ENCODE measurements at places on chromosomes 11 and 22.

- no peak for DNase-seq
These were observed 41.0 kb upstream of the TENM4 start for GRCh38 chr11:79481795-79482194.

- DNase-seq: peak; percentile 76
These were observed at the start of gene OR51D1 for GRCh38 chr11:4636962-4637661. Gene OR51D1, plus strand, starts transcription at chr11:4637477. Its CDS starts 2,314 bp downstream, at chr11:4639791.

GRCh38 chr11:125457814-125458343, 38.2 kb downstream of the FEZ1 start:
- DNase-seq: peak; percentile 81

DNA sequence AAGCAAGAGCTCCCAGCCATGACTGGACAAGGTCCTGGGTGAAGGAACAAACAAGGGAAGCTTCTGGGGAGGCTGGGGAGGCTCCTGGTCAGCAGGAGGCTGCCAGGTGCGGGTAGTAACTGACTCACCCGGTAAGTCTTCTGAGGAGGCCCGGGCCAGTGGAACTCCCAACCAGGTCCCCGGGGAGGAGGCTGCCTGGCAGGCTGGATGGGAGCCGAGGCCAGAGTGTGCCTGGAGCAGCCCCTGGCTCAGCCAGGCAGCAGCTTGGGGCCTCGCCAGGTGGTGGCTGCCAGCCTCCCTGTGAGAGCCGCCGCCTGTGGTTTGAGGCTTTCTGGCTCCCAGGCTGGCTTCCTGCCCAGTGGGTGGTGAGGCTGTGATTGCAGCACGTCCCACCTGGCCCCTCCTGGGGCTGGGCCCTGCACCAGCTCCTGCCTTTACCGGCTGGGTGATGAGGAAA, 46.2 kb downstream of the IGF2 start:
- peak; percentile 93 for DNase-seq

GRCh38 chr11:60765355-60765754, 8.7 kb downstream of the MS4A15 start:
- DNase-seq: no peak

DNA sequence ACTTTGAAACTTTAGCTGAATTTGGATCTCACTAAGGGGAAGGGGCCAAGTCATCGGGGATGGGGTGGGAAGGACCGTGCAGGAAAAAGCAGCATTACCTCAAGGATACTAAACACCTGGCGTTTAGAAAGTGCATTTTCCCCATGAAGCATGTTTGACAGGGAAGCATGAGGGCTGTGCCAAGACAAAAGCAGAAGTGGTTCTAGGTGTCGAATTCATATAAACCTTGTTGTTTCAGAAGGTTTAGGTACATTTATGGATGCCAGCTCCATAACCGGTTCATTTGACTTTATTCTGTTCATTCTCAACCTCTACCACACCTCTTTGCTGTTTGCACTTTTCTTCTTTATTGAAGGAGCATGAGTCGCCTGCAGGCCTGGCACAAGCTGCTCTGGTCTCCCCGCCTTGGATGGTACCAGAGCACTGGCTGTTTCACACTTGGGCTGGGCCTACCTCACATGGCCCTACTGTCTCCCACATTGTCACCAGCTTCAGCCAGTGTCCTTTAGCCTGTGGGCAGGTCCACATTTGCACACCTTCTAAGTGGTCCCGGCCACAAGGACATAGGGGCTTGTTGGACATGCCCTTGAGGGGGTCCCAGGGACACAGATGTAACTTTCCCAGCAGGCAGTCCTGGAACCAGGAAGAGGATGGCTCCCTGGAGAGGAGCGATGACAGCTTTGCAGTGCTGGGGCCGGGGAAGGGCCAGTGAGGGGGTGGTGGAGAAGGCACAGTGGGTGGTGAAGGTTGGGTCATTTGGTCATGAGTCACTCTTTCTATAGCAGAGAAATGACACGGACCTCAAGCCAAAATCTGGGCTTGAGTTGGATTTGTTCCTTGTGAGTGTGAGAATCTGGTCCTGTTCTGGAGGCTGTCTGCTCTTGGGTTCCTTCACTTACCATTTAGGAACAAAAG, 3.2 kb upstream of the ST14 start:
- no peak for DNase-seq

DNA sequence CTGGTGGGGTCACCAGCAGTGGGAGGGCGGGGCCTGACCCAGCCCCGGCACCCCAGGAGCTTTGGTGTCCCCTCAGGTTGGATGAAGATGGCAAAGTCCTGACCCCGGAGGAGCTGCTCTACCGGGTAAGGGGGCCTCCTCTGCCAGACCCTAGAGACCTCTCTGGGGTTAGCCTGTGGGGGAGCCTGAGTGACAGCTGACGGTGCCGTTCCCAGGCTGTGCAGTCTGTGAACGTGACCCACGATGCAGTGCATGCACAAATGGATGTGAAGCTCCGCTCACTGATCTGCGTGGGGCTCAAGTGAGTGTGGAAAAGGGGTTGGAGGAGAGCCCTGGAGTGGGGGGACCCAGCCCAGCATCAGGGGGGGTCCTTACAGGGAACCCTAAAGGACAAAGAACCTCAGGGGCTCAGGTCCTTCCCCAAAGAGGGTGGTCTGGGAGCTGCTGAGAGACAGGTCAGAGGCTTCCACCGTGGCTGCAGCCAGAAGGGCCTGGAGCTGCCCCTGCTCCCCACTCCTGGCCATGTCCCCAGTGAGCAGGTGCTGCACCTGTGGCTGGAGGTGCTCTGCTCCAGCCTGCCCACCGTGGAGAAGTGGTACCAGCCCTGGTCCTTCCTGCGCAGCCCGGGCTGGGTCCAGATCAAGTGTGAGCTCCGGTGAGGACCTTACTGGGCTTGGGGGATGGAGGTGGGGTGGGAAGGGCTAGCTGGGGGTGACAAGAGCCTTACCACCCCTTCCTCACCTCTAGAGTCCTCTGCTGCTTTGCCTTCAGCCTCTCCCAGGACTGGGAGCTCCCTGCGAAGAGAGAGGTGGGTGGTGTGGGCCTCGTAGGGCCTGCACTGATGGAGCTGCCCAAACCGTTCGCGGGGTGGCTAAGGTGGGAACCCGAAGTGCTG, 38.6 kb downstream of the SGSM3 start:
- DNase-seq: no peak

GRCh38 chr11:92391808-92392207, 167.2 kb downstream of the FAT3 start:
- DNase-seq: no peak

DNA sequence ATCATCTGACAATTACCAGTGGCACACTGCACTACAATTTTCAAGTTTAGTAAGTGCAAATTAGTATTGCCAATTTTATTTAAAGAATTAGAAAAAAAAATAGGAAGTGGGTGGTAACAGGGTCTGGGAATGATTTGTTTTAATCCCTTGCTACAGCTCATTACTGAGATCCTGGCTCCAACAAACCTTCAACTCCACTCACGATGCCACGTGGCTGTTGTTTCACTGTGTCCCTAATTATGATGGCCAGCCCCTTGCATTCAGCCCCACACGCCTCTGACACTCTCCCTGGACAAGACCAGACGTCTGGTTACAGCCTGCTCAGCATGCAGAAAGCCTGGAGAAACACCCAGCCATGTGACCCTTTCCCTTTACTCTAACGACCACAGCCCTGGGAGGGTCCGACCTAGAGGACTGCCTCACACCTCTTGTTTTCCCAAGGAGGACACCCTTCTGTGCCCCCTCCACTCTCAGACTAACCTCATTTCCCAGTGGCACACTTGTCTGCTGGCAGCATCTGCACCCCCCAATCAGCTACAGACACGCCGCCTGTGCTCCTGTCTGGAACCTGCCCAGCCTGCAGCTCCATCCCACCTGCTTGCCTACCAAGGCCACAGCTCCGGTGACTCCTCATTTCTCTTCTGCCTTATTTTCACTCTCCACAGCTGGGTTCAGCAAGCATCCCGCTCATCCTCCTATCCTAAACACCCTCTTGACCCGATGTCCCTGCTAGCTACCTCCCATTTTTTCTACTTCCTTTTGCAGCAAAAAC, 18.5 kb upstream of the SLC25A1 start:
- no peak for DNase-seq

DNA sequence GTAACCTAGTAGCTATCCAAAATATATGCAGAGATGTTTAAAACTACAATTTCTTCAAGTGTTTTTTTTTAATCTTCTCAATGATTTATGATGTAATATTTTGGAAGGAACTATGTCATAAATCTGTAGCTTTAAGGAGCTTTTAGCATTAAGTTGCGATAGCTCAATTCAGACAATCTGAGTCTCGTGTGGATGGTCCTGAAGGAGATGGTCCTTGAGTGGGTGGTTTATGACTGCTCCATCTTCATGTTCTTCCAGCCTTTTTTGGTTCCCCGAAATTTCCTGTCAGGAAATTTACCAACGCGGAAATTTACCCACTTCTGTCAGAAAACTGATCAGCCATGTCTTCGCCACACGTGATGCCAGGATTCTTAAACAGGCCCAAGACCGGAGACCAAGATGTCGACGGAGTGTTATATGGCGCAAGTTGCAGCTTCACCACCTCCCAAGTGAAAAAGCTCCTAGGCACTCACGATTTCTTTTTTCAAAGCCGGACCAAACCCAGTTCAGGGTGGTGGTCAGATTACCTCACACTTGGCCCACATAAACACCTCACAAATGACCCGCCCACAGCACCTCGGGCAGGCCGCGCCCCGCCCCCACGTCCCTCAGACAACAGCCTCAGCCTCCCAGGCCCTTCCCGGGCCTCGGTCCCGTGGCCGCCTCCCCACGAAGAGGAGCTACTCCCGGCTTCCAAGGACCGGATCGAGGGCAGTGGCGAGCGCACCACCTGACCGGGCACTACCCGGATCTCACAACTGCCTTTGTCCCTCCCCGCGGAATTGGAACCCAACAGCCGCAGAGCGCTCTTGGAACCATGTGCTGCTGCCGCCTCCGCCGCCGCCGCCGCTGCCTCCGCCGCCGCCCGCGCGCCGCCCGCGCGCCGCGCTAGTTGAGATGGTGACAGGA, at the start of gene MORC2:
Gene MORC2, minus strand, starts transcription at position 760 of the 909 bp plus-strand sequence. CDS start 885 bp downstream, outside the sequence.
- peak; percentile 78 for DNase-seq

GRCh38 chr11:132125988-132126871, 755.8 kb downstream of the NTM start:
- DNase-seq: no peak

- DNase-seq: no peak
These were observed 2.9 kb upstream of the LRRC10B start for GRCh38 chr11:61505640-61506155.

GRCh38 chr11:134510233-134511040, 98.4 kb upstream of the B3GAT1 start:
- DNase-seq: no peak

DNA sequence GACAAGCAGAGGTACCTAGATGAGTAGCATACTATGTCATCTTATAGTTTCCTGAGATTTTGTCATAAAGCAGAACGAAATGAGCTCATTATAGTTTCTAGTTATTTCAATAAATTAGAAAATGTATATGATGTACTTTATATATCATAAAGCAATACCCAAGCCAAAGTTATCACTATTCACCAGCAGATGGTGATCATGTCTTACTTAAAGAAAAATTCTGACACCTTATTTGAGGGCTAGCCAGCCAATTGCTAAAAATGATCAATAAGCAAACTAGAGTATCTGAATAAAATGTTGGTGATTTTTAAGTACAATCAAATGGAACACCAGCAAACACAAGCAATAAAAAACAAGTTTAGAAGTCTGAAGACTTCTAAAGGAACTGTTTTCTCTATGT, 44.1 kb downstream of the RSF1 start:
- no peak for DNase-seq

GRCh38 chr11:110896358-110896757, 184.1 kb upstream of the ARHGAP20 start:
- DNase-seq: no peak

DNA sequence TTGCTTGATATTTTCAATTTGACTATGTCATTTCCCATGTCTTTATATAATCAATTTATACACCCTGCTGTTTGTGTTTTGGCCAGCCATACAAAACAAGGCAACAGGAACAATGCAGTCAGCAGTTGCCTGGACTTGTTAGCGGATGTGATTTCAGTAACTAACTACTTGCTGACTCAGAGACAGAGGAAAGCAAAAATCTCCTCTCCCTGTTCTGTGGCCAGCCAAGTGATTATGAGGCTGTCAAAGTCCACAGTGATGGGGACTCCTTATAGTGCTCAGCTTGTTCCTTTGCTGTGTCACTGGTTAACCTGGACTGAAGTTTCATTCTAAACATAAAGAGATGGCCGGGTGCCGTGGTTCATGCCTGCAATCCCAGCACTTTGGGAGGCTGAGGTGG, 32.6 kb upstream of the APLP2 start:
- DNase-seq: no peak
